ENCODE measurements at places on chromosomes 11 and 22. TPM values are rescaled to one million over a fixed set of nuclear protein-coding genes. Genes with fewer than 3 reads are reported as not detected.

Gene C11orf91
- not detected for total RNA-seq

GRCh38 chr11:112293614-112294013 lies 33.0 kb upstream of the PLET1 start:
- H3K4me3 ChIP-seq = no peak overlapping the region
- H3K4me1 ChIP-seq = no peaks in the 10 kb centered on the region

GRCh38 chr11:33634291-33634834 lies 66.3 kb downstream of the C11orf91 start:
- no peaks in the 10 kb centered on the region for H3K4me1 ChIP-seq
- no peaks in the 10 kb centered on the region for H3K27me3 ChIP-seq
- no peak overlapping the region for H3K4me3 ChIP-seq
- H3K27ac ChIP-seq = no peak overlapping the region
- H3K36me3 ChIP-seq = no peaks in the 10 kb centered on the region

DNA sequence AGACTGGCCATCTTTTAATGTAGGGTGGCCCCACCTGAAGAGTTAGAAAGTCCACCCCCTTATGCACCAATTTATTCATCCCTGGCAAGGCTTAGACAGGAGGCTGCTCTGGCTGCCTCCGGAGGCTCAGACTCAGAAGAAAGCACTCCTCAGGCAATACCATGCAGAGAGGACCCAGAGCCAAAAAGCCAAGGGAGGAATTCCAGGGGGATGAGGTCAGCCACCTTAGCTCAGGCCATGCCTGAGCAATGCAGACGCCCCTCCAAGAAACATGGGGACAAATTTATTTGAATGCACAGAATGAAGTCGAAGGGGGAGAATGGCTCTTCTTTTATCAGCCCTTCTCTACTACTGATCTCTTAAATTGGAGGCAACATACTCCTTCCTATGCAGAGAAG lies 39.7 kb upstream of the GLYAT start:
- no peaks in the 10 kb centered on the region for H3K36me3 ChIP-seq
- no peaks in the 10 kb centered on the region for H3K4me1 ChIP-seq
- DNase-seq = no peak
- H3K4me3 ChIP-seq = no peak overlapping the region
- H3K27me3 ChIP-seq = no peaks in the 10 kb centered on the region

DNA sequence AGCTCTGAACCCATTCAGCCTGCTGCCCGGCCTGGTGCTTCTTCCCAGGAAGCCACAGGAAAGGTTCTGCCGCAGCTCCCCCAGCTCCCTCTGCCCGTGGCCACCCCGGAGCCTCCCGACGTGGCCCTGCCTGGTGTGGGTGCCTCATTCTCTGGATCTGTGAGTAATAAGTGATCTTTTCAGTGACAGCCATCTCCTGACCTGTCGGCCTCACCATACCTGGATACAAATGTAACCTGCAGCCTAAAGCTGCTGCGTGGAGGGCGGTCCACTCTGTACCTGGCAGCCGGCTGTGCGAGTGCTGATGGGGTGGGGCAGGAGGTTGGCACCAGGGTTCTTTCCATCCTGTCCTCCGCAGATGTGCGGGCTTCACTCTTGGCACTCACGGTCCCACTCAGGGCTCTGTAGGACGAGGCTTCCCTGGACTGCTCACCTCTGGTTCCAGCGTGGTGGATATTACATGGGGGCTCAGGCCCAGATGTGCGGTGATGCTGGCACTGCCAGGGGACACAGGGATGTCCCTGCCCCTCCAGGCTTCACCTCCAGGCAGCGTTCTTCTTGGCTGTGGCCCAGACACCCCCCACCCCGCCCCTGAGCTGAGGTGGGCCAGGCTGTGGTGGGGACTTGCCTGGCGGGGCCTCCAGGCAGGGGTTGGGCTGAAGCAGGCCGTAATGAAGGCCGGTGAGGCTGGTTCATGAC lies 748.5 kb downstream of the BRD1 start:
- no peaks in the 10 kb centered on the region for H3K27me3 ChIP-seq
- DNase-seq = no peak
- H3K4me1 ChIP-seq = no peaks in the 10 kb centered on the region
- no peak overlapping the region for H3K27ac ChIP-seq
- H3K4me3 ChIP-seq = no peak overlapping the region

GRCh38 chr11:9990221-9990973 lies 303.6 kb downstream of the SBF2 start:
- no peak overlapping the region for H3K27ac ChIP-seq
- H3K4me1 ChIP-seq = no peaks in the 10 kb centered on the region
- H3K4me3 ChIP-seq = no peak overlapping the region
- no peak for DNase-seq
- no peaks in the 10 kb centered on the region for H3K27me3 ChIP-seq
